ENCODE measurements at places on chromosomes 1 and 21.

GRCh38 chr1:54850737-54851136 lies 36.3 kb downstream of the DHCR24 start:
- no peak for DNase-seq

DNA sequence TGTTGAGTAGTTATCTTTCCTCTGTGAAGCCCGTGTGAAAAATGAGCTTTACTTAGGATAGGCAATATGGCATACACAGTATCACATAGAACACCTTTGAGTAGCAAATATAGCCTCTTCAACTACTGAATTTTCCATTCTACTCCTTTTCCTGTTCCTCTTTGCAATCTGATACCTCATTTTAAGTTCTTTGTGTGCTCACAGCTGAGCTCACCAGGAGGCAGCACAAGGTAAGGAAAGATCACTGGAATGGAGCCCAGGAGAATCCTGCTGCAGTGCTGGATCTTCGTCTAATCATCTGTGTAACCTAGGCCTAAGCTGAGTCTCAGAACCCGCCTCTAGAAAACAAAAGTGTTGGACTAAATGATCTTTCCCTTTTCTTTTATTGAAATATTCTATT lies 171.0 kb downstream of the LRRC40 start:
- DNase-seq = no peak

GRCh38 chr1:209342441-209343175 lies 240.9 kb upstream of the CAMK1G start:
- DNase-seq = no peak

- DNase-seq = no peak
These were observed 738.5 kb upstream of the CHRM3 start for GRCh38 chr1:238647877-238648276.

- no peak for DNase-seq
These were observed 1399.9 kb downstream of the PLA2G4A start for GRCh38 chr1:188228623-188229022.

- DNase-seq = no peak
These were observed 15.0 kb downstream of the CDKN2C start for GRCh38 chr1:50985094-50985493.

GRCh38 chr1:115473986-115474565 lies 136.0 kb upstream of the NGF start:
- DNase-seq = no peak

DNA sequence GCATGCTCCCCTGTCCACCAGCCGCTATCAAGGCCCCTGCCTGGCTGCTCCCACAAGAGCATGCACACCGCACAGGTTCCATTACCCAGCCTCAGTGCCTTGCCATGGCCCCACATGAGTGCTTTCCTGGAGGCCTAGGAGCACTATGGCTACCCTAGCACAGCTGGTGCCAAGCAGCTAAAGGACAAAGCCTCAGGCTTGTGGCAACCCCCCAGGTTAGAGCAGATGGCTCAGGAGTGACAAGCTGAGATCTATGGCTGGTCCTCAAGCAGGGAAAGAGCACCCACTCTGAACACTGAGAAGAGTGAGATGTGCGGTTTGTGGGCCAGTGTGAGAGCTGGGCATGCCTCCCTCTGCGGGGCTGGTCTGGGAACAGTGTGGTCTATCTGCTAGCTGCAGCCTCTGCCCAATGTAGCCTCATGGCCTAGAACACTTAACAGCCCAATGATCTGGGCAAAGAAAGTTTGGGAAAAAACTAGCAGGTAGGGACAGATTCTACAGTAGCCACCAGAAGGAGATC lies 129.8 kb downstream of the VAV3 start:
- no peak for DNase-seq

- DNase-seq = no peak
These were observed 37.5 kb downstream of the SPAG17 start for GRCh38 chr1:118147522-118147921.

All from CD4-positive, alpha-beta T cell treated with Interleukin-15 for 4 hours (primary cell).